ENCODE measurements at places on chromosomes 4 and X.

DNA sequence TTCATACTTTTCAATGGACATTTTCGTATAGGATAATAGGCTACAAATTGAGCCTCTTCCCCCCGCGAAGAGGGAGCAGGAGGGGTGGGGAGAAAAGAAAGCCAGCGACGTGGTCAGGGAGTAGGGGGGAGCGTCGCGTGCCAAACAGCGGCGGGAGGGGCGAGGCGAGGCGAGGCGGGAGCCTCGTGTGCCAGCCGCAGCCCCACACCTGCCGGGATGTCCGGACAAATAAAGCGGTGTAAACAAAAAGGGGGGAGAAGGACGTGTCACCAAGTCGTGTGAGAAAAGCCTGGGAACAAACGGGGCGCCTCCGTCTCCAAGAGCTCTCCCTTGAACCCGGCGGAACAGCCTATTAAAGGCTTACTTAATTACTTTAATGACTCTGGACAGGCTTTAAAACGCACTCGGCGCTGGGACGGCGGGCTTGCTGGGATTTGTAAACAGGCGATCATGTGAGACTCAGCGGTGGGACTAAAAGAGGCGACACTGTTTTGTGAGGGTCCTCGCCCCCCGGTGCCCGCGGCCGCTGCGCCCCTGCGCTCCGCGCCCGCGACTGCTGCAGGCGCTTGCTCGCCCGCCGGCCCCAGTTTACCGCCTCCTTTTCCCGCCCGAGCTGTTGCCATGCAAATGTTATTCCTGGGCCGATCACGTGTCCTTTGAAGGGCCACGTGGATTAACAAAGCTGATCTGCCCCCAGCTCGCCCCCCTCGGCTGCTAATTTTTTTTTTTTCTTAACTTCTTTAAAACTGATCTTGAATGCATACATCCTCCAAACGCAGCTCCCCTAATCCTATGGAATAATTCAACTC, at the start of gene HELT:
Gene HELT (plus strand): TSS at position 527 of the 809 bp plus-strand sequence. CDS start 439 bp downstream, outside the sequence.
- DNase-seq: no peak

DNA sequence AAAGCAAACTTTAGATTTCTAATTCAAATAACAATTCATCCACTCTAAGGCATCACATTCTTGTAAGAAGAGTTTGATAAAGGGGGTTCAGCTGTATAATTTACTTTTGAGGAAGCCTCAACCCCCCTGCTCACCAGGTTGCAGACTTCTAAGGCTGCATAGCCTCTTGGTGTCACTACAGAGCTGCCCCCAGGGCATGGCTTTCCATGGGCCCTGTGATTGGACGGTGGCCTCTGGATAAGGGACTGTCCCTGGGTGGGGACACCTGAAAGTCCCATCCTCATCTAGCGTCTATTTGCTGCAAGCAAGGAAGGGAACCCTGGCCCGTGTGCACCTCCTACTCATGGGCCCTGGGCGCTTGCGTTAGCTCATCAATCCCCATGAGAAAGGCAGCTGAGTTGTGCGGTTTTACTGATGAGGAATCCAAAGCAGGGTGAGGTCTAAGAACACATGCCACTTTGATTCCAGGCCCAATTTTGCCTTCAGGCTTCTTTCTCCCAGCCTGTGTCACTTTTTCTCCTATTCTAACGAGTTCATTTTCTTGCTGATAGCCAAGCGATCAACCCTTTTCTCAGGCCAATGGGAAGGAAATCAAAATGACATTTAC, 51.8 kb downstream of the SCML1 start:
- no peak for DNase-seq

DNA sequence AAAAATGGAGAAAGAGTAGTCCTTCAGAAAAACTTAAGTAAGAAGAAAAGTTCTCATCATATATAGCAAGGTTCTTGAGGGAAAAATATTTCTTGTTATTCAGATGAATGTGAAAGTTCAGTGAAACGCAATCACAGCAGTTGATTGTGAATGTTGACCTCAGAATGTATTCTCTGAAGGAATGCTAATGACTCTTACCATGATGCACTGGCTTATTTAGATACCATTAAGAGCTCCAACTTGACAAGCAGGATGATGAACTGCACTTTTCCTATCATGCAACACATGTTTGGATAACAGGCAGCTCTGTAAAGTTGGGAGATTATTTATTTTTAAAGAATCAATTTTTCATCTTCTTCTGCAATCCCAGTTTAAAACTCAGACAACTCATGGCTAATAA, 115.5 kb upstream of the MYOZ2 start:
- no peak for DNase-seq

- DNase-seq: no peak
Observed at GRCh38 chr4:105128208-105128607, 18.5 kb upstream of the TET2 start.

DNA sequence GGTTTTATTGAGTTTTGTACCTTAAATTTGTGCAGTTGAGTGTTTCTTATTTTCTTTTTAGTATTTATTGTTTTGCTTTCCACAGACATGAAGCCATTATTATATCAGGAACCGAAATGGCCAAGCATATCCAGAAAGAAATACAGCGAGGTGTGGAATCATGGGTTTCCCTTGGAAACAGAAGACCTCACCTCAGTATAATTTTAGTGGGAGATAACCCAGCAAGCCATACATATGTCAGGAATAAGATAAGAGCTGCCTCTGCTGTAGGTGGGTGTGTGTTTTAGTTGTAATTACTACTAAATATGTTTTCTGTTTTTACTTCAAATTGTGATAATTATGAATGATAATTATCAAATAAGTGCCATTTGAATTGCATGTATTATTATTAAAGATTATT, 16.5 kb downstream of the MTHFD2L start:
- no peak for DNase-seq

- DNase-seq: no peak
Observed at GRCh38 chr4:146029939-146030710, 91.5 kb upstream of the ZNF827 start.

- no peak for DNase-seq
Observed at GRCh38 chr4:38243388-38244053, 283.3 kb downstream of the PTTG2 start.

DNA sequence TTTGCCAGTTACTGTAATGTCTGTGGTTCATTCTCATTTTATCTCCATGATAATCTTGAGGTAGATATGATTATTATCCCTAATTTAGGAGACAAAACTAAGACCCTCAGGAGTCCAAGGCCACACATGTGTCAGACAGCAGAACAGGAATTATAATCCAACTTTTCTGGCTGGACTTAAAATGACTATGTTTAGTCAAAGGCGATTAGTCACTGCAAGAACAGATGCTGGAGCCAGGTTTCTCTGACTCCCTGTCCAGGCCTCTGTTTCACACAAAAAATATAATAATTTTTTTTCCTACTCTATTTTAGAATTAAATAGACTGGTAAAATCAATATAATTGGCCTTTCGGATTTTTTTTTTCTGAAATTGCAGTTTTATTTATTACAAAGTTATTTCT, 56.7 kb upstream of the TMEM131L start:
- DNase-seq: no peak

DNA sequence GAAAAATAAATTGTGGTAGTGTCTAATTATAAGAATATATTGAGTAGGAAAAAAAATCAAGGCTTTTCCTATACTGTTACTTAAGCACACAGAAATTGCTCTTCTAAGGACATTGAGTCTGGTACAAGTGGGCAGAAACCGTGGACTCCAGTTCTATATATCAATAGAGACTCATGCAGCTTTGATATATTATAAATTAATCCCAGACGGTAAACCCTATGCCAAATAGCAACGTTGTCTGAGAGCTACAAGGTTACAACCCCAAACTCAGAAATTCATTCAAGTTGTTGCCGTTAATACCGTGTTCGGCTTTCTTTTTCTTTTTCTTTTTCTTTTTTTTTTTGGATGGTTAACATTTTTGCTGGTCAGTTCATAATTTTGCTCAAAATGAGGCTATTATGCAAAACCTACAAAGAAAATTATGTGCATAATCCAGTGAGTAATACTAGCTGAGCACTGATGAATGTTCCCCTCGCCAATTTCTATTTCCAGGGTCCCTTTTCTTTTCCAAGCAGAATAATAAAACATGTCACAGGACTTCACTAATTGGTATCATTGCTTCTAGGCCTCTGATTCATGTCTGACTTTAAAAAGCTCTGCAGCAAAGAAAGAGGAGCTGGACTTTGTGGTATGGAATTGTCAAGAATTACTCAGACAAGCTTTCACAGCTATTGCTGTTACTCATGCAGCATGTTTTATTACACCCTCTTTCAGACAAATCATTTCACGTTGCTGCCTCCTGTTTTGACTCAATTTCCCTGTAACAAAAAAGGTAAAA, 737.7 kb downstream of the NLGN4X start:
- DNase-seq: no peak

DNA sequence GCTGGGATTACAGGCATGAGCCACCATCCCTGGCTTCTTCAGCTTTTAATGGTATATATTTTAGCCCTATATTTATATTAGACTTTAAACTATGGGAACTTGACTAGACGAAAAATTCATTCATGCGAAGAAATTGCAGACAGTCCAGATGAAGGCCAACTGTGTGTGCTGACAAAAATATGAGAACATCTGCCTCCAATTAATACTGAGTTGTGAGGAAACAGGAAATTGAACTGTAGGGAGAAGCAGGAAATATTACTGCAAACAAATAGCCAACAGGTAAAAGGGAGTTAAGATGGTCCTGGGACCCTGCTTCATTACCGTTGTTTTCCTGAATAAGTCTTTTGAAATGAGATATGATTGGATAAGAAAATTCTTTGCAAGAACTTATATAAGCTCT, 26.3 kb downstream of the MGARP start:
- no peak for DNase-seq

- DNase-seq: no peak
Observed at GRCh38 chr4:86633854-86634253, 39.7 kb downstream of the PTPN13 start.

DNA sequence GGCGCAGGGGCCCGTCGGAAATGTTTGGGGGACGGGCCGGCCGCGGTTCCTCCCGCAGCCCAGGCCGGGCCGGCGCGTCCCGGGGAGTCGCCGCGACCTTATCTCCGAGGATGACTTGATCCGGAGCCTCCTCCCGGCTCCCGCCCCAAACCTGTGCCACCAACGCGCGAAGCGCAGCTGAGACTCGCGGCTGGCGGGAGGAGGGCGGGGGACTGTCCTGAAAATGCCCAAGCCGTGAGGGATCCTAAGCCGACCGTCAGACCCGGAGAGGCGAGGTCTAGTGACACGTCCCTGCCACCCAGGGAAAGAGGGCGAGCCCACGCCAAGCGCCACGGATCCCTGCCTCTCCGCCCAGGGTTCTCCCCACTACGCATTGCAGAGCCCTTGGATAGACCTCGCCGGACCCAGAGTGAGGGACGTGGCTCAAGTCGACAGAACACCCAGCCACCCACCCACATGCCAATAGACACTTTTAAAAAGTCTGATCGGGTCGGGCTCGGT, 26.9 kb downstream of the UTP14A start:
- no peak for DNase-seq

DNA sequence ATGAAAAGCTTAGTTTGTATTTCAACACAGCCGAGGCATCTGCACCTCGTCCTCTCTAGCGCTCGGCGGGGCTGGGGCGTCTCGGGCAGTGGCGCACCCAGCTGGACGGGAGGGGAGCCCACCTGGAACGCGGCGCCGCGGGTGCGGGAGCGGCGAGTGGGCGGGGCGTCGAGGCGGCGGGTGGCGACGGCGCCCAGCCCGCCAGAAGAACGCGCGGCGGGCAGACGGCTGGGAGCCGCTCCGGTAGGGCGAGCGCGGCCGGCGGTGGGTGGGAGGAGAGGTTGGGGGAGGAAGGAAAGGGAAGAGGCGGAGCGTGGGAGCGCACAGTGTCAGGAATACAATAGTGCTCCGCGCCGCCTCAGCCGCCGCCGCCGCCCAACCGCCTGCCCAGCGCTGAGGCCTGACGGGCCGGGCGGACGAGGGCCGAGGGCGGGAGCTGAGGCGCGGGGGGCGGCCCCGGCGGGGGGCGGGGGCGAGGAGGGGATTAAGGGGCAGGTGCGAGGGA, at the start of gene JADE3:
Gene JADE3 (plus strand): TSS at position 324 of the 505 bp plus-strand sequence. CDS start 72,474 bp downstream, outside the sequence.
- no peak for DNase-seq

DNA sequence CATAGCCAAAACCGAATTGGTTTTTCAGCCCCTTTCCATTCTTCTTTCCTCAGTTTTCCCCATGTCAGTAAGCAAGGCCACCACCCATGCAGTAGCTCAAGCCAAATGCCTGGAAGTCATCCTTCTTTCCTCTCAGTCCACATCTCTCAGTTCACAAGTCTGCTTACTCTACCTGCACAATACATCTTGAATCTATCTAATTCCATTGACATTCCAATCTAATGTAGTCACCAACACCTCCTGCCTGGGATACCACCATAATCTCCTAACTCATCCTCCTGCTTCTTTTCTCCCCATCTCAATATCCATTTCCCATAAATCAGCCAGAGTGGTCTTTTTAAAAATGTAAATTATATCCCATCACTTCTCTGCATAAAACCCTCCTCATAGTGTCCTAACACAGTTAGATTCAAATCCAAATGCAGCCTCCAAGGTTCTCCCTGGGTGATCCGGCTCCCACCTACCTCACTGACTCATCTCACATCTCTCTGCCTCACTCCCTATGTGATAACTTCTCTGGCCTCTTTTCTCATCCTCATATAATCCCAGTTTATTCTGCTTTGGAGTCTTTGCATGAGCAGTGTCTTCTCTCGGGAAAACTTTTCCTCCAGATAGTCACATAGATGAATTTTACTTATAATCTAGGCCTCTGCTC, 26.9 kb downstream of the KCNIP4 start:
- DNase-seq: no peak

- DNase-seq: no peak
Observed at GRCh38 chr4:62970846-62971245, 1438.4 kb downstream of the TECRL start.

DNA sequence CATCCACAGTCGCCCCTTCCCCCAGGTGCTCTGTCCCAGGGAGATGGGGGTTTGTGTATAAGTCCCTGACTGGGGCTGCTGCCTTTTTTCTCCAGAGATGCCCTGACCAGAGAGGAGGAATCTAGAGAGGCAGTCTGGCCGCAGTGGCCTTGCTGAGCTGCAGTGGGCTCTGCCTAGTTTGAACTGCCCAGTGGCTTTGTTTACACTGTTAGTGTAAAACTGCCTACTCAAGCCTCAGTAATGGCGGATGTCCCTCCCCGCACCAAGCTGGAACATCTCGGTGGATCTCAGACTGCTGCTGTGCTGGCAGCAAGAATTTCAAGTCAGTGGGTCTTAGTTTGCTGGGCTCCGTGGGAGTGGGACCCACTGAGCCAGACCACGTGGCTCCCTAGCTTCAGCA, 102.6 kb upstream of the GIMD1 start:
- DNase-seq: no peak

GRCh38 chr4:174230148-174230547, 53.3 kb downstream of the FBXO8 start:
- DNase-seq: no peak

DNA sequence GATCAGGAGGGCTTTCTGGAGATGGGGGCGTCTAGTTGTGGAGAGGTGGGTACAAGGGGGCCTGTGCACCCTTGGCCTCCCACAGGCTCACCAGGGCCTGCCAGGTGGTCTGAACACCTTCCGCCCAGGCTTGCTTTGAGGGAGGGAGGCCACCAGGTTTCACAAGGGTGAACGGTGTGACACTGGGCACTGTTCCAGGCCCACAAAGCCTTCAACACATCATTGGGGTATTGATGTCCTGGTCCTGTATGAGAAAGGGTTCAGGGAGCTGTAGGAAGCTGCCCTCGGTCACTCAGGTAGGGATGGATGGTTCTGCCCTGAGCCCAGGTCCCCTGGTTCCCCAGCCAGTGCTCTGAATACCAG, 6.0 kb downstream of the HTRA3 start:
- no peak for DNase-seq

- DNase-seq: no peak
Observed at GRCh38 chr4:66048861-66049260, 378.6 kb upstream of the EPHA5 start.

- no peak for DNase-seq
Observed at GRCh38 chr4:70197842-70198241, 2.3 kb downstream of the ODAM start.

GRCh38 chrX:456551-457291, 70.0 kb upstream of the PPP2R3B start:
- no peak for DNase-seq

Measured in vagina (tissue), 2 donors.